ENCODE measurements at places on chromosomes 4 and X.

- no peak for DNase-seq
Measured at GRCh38 chrX:39670281-39670680, 427.5 kb downstream of the BCOR start.

DNA sequence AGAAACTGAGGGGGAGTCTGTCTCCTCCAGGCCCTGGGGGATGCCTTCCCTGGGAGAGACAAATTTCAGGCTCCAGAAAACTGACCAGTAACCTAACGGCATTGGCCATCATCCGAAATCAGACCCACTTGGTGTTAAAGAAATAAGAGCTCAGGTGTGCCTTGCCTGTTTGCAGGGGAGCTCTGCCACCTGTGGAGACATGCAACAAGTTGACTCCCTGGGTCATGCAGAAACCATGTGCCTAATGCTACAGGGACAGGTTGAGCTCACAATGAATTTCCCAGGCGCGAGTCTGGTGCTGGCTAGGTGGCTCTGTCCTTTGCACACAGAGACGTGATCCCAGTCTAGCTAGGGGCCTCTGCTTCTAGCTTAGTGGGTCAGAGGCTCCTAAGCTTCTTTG is 95.8 kb upstream of the KIT start:
- DNase-seq, result no peak

DNA sequence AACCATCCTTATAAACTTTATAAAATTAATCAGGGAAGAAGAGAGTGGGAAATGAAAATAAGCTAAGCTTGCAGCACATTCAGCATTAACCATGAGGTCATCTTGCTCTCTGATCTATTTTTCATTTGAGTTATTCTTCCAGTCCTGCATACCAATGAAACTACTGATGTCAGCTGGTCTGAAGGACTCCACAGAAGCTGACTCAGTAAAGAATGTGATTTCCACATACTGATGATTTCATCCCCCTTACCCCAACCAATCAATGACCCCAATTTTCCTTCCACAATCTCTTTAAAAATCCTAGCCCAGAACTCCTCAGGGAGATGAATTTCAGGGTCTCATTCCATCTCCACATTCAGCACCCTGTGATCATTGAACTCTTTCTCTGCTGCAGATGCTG is 18.8 kb upstream of the DSPP start:
- no peak for DNase-seq

GRCh38 chr4:8332038-8332857 is 62.7 kb downstream of the HTRA3 start:
- no peak for DNase-seq

- no peak for DNase-seq
Measured at GRCh38 chr4:89486673-89487072, 179.1 kb upstream of the GPRIN3 start.

GRCh38 chrX:134688839-134689238 is 30.6 kb upstream of the PLAC1 start:
- no peak for DNase-seq

DNA sequence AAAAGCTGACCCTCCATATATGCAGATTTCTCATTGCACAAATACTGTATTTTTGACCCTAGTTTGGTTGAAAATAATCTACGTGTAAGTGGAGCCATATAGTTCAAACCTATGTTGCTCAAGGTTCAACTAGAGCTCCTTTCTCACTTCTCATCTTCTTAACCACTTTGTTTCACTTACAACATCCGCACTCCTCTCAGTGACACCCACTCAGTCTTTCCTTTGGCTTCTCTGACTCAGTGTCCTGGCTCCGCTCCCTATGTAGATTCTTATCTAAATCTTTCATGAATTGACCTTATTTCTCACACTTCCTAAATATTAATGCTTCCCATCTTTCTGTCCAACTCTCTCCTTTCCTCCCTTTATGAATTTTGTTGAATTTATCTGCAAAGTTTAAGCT is 32.9 kb upstream of the DKK2 start:
- DNase-seq, result no peak

GRCh38 chr4:73451404-73451803 is 15.4 kb downstream of the AFP start:
- no peak for DNase-seq

GRCh38 chrX:63918611-63919010 is 133.6 kb upstream of the ARHGEF9 start:
- no peak for DNase-seq

DNA sequence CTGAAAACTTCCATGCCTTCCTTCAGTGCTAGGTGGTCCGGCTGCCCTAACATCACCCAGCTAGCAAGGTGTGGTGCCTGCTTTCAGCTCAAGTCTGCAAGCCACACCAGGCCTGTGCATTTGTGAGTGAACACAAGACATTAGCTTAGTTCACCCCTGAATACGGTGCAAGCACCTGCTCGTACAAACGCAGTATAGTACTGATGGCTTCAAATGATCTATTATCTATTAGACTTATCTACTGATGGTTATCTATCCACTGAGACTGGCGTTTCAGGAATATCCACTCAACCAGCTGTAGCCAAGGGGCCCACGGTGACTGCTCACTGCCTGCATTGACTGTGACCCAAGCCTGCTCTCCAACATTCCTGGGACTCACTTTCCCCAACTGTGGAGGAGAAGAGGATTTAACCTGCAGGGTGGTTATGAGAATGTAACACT is 155.9 kb downstream of the SHOX start:
- no peak for DNase-seq

- peak; percentile 41 for DNase-seq
Measured at GRCh38 chr4:86043755-86044592, 315.9 kb downstream of the MAPK10 start.

- no peak for DNase-seq
Measured at GRCh38 chr4:109444182-109444844, 10.7 kb downstream of the SEC24B start.

- DNase-seq, result no peak
Measured at GRCh38 chrX:100643212-100643611, 787 bp upstream of the SRPX2 start.

DNA sequence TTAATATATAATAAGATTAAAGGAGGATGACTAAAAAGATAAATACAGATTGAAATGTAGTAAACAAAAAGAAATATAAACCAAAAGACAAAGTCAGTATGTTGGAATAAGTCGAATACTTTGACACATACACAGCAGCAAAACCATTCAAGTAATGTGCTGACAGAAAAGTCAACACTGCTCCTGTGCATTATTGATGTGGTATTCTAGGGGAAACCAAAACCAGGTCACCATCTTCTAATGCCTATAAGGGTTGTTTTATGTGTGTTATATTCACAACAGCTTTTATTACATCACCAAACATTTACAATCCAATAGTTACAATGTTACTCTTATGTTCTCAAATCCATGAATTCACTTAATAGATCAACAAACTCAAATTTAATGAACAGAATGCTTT is 111.8 kb upstream of the DKK2 start:
- DNase-seq, result no peak

GRCh38 chr4:185656467-185656931 is 121.2 kb upstream of the PDLIM3 start:
- DNase-seq, result no peak

DNA sequence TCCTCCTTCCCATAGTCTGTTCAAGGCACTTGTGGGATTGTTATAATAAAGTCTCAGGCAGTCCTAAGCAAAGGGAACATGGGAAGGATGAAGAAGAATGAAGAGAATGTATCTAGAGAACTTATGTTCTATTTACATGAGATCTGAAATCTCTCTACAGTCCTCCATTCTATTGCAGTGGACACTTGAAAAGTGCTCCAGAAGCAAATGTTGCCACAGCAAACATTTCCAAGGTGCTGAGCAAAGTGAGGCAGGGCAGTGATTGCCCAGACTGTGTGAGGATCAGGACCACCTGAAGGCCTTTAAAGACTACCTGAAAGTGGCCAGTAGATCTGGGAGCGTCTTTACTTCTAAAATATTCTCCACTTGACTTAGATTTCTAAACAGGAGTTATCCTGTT is 203.5 kb downstream of the RBM46 start:
- no peak for DNase-seq

DNA sequence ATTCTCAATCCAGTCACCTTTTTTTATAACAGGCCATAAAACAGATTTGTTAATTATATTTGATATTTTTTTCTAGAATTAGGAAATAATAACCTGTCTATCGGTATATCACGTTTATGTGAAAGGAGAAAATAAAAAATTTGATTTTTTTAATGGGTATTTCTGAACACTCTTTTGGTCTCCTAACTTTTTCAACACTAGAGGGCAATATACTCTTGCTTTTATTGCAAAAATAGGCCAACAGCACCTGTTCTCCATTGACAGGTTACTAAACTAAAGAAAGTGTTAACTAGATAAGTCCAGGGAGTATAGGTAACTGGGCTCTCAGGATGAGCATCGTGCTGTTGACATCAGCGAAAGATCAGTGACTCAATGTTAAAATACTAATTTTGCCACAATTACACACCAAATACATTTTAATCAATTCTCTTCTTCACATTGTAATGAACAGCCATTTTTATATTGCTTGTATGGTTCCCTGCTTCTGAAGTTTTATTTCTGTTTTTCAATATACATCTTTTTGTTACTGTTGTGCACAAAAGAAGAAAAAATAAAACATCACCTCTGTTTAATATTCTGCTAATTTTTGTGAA is 22.8 kb downstream of the NDST4 start:
- peak; percentile 61 for DNase-seq

- DNase-seq, result no peak
Measured at GRCh38 chrX:152810403-152810802, 20.2 kb downstream of the CETN2 start.

DNA sequence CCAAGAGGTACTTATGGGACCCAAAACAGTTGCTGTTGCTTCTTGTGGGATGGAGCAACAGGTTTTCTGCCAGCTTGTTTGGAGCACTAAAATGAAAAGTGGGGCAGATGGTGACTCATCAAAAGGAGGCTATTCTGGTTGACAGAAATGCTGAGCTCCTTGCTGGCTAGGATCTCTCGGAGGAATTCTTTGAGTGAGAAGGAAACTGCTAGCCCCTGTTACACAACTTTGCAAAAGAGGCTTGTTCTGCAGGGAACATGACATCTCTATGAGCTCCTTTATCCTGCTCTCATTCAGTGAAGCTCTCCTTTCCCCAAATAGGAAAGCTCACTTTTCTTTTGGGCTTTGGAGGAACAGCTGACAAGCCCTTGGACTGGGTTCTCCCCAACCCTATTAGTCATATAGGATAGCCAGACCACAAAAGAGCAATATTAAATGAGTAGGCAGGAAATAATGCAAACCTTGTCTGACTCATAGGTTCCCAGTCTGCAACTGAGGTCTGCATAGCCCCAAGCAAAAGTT is 108.3 kb downstream of the CDS1 start:
- peak; percentile 61 for DNase-seq

DNA sequence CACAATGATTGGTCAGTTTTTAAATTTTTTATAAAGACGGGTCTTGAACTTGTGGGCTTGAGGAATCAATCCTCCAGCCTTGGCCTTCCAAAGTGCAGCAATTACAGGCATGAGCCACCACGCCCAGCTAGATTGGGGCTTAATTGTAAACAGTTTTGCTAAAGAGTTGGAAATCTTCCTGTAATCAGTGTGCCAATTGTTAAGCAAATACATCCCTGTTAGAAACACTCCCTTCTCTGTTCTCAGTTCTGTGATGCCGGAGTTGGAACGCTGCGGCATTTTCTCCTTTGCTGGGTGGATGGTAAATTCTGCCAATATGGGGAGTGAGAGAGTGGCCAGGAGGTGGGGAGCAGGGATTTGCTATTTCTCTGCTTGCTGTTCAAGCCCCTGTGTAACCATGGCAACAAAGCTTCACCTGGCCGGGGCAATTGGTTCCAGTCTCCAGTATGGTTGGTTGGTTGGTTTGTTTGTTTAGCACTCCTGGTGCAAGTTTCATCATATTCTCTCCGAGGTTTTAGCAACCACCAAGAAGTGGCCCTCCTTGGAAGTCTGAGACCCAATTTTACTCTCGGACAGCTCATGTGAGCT is 3.0 kb upstream of the SPATA4 start:
- DNase-seq, result no peak

- DNase-seq, result no peak
Measured at GRCh38 chrX:47502316-47503125, 19.5 kb upstream of the ZNF41 start.

DNA sequence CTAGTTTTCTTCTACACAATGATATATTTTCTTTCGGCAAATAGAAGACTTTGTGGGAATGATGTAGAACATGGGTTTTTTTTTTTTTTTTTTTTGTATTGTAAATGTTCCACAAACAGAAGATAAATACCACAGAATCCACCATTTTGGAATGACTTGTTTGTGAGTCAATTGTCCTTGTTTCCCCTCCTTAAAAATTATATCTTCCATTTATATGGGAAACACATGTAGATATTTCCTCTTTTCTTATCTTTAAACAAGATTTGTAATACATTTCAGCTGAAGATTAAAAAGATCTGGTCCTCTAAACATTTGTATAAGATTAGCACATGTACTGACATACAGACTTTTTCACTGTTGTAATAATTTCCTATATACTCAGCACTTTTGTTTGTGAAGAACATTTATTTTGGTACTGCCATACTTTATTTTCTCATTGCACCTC is 304.6 kb downstream of the SPRY1 start:
- no peak for DNase-seq

DNA sequence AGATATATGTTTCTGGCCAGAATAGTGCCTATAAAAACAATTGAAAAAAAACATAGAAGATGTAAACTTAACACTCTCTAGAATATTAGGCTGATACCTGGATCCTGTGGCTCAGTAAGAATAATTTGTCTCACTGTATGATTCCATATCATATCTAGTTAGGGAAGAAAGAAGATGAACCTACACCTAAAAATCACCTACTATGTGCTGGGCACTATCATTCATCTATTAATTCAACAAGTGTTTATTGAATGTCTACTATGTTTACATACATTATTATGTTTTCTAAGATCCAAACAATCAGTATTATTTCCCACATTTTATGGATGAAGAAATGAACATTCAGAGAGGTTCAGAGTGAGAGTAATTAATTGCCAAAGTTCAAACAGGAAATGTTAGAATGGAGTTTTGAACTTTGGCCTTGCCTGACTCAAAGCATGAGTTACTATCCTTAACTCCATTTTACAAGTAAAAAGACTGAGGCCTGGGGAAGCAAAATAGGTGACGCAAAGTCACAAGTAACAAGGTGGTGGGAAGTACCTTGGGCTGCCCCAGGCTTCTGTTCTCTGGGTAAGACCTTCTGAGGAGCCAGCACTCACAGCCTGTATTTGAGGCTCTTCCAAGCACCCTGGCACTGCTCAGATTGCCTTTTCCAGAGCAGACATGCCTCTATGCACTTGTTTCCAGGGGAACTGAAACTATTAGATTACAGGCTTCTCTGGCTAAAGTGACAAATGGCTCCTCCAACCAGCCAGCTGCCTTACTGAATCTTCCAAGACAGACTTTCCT is 111.1 kb upstream of the ACSL4 start:
- DNase-seq, result no peak

DNA sequence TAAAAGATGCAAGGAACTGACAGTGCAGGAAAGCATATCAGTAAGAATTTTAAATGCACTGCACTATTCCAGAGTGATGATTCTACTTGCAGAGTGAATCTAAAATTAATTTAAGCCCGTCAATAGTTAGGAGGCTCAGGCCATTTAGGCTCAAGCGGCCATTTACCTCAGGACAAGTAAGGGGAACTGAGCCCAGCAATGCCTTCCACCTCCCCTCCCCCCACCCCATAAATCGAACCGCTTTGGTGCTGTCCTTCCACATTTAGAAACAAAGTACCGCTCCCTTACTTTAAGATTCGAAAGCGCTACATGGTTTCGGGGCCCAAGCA is 665 bp downstream of the RBM41 start:
- no peak for DNase-seq

GRCh38 chr4:40887764-40888131 is 138.0 kb downstream of the NSUN7 start:
- no peak for DNase-seq

GRCh38 chr4:21790438-21791029 is 158.0 kb downstream of the KCNIP4 start:
- no peak for DNase-seq

- no peak for DNase-seq
Measured at GRCh38 chrX:57587607-57588006, 4.2 kb upstream of the ZXDB start.

All from LoVo (cell line).